ENCODE measurements at places on chromosomes 16 and 17. TPM values are rescaled to one million over a fixed set of nuclear protein-coding genes. Genes with fewer than 3 reads are reported as not detected.

DNA sequence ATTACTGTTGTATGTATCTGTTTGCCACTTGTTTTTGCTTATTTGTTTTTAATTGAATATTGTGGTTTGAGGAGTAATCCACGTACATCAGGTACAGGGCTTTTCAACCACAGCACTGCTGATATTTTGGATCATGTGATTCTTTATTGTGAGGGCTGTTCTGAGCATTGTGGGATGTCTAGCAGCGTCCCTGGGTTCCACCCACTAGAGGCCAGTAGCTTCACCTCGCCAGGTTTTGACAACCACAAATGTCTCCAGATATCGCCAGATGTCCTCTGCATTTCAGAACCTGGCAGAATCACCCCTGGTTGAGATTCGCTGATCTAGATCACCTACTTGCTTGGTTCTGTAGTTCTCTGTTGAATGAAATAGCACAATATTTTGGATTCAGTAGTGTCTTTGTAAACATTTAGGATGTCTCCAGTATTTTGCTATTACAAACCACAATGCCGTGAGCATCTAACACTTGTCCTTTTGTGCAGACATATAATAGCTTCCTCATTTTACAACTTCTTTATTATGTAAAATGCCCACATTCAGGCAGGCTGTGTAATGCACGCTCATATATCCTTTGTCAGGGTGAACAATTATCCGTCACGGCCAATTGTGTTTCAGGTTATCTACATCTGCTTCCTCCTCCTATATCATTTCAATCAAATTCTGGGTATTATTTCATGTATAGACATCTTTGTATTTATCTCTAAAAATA is 380.3 kb downstream of the SNX29 start:
- no peak for DNase-seq

IL21R gene
- 0.98 TPM for total RNA-seq

DNA sequence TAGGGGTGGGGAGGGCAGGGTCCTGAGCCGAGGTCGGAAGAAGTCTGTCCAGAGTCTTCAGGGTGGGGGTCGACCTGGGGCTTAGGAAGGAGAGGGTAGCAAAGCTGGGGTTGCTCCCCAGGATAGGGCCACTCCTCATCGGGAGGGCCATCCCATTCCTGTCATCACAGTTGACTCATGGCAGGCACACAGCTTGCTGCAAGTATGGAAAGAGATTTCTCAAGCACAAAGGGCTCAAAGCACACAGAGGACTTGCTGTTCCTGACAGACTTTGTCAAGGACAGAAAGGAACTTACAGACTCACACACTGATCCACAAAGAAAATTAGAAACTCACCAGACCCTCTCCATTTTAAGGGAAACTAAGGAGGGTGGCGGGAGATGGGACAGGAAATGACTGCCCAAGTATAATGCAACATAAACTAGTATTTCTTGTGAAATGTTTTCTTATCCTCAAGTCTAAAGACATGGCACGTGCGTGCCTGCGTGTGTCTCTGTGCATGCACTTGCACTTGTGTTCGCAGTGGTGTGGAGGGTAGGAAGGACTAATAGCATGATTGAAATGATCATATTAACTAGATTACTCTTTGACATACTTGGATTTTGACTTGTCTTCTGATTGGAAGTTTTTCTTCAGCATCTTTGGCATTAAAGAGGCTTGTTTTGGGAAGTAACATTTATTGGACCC is 2.4 kb downstream of the AOC2 start:
- DNase-seq = no peak

GRCh38 chr17:81120149-81120484 is 45.2 kb upstream of the PVALEF start:
- DNase-seq = no peak

- no peak for DNase-seq
These were observed 43.8 kb downstream of the DNAJA2 start for GRCh38 chr16:46929378-46930332.

DNA sequence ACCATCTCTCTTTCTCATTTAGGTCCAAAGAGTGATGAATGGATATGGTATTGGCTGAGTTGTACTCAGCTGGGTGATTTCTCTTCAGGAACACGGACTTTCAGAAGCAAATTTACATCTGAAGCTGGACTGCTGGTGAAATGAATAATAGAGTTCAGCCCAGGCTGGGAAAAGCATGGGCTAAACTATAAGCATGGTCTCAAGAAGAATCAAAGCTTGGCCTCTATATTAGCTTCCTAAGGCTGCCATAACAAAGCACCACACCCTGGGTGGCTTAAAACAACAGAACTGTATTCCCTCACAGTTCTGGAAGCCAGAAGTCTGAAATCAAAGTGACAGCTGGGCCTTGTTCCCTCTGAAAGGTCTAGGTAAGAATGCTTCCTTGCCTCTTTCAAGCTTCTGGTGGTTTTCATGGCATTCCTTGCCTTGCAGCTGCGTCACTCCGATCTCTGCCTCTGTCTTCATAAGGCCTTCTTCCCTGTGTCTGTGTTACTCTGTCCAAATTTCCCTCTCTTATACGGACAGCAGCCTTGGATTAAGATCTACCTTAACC is 89.8 kb upstream of the CES5A start:
- DNase-seq = no peak

DNA sequence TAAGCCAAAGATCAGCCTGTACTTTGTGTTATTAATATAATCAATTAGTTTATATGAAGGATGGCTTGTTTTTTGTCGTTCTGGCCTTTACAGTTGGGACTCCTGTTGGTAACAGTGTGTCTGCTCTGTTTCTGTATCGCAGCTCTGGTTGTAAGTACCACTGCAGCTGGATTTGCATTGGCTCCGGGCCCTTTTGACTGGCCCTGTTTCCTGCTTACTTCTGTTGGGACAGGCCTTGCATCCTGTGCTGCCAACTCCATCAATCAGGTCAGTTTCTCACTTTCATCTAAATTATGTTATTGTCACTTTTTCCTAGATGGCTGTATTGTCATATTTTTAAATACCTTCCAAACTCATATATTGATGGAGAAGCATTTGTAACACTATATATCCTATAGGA is 32.7 kb downstream of the COX10 start:
- no peak for DNase-seq

DNA sequence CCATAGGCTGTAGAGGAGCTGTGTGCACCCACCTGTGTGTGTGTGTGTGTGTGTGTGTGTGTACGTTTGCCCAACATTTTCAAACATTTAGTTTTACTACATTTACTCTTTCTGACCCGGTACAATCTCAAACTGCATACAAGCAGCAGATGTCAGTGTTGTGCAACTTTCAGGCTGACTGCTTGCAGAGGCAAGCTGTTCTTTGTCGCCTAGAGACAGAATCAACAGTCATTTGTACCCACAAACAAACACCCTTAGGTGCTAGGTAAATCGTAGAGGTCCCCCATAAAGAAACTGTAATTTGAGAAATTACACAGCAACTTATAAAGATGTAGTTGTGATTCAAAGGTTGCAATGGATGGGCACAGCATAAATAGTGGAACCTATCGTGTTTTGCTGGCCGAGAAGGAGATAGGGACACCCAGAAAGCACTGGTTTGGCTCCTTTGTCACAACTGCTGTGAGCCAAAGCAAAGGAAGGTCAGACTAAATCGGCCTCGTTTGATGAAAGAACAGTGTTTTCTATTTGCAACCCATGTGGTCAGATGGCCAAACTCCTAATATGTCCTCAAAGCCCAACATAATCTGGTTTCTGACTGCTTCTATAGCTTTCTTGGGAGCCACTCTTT is 478.4 kb downstream of the TOX3 start:
- DNase-seq = no peak

GRCh38 chr16:87571868-87572244 is 30.5 kb upstream of the JPH3 start:
- no peak for DNase-seq

CTRB1 gene
- total RNA-seq = not detected

DNA sequence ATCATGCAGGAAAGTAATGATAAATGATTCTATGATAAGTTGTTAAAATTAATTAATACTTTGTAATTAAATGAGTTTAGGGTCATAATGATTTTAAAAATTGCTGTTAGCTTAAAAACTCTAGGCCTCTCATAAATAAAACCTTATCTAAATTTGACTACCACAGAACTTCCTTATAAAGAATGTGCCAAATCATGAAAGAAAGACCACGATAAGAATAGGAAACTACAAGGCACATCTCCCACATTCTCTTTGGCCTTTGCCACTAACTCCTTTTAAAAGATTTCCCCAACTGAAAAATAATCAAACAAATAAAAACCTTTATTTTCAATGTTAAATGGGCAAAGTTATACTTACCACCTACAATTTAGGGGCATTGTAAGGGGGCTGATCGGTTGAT is 164.6 kb upstream of the C17orf78 start:
- no peak for DNase-seq

- DNase-seq = no peak
These were observed 171.6 kb downstream of the SHISA6 start for GRCh38 chr17:11412654-11413053.

GRCh38 chr17:5822281-5823060 is 238.2 kb upstream of the NLRP1 start:
- no peak for DNase-seq

GP1BA gene
- not detected for total RNA-seq

- no peak for DNase-seq
These were observed 14.0 kb upstream of the MPRIP start for GRCh38 chr17:17028059-17028877.

LRRC46 gene
- total RNA-seq = not detected

PIPOX gene
- 1.7 TPM for total RNA-seq

- no peak for DNase-seq
These were observed 6.1 kb upstream of the EFTUD2 start for GRCh38 chr17:44905006-44906000.

FBXO39 gene
- not detected for total RNA-seq

GRCh38 chr16:19607616-19608280 is 52.2 kb downstream of the VPS35L start:
- no peak for DNase-seq

- no peak for DNase-seq
These were observed 1.5 kb downstream of the ABCC3 start for GRCh38 chr17:50635982-50636803.

- no peak for DNase-seq
These were observed 35.4 kb downstream of the TBCD start for GRCh38 chr17:82787081-82787848.

KAT8 gene
- total RNA-seq = 76.6 TPM
